ENCODE measurements at places on chromosomes 12 and 14.

DNA sequence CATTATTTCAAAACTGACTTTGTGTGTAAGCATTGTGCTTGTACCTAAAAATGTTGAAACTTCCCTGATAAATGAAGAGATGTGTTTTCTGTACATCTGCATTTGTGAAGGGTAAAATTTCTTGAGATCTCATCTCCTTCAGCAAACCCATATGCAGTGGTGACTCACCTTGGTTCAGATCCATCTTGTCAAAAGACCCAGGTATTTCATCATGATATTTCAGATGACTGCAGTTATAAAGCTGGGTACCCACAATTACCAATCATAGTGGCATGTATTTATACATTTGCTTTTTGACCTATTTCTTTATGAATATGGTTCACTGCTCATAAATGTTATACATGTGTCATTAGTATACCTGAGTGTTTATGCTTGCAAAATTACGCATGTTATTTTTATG is 1213.6 kb downstream of the GALC start:
- no peak for DNase-seq

- no peak for DNase-seq
These were observed 113.5 kb downstream of the C12orf75 start for GRCh38 chr12:105443802-105444652.

DNA sequence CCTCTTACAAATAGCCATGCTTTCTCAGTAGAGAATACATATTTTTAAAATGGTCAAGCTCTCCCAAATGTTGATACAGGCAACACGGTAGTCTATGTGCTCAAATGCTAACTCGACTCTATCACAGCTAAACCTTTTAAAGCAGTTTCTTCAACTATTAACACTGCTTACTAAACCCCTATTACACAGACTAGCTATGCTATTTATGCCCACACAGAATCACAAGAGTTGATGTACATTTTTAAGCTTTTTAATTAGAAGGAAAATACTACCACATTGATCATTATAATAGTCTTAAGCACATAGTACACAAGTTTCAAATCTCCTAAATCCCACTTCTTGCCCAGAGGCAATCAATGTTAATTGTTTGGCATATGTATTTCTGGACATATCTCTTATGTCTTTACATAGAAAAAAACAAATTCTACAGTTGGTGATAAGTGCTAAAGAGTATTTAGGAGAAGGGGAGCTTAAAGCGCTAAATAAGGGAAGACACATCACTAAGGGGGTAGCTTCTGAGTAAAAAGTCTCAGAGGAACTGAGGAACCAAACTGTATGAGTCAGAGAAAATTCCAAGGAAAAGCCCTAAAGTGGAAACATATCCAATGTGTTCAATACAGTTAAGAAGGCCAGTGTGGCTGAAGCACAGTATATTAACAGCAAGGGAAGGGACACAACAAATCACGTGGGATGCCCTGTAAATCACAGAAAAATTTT is 13.7 kb downstream of the HNRNPC start:
- DNase-seq, result no peak

DNA sequence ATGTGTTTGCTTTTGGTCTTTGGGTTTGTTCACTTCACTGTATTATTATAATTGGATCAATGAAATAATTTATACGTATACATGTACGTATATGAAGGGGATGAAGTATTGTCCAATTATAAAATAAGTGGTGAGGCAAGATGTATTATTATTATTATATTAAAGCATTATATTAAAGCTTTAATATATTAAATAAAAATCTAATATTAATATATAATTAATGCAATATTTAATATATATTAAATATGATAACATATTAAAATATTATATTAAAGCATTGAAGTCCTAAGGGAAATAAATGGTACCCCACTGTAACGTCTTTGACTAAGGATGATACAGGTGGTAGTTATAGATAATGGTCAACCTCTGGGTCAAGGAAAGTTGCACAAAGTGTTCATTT is 63.7 kb upstream of the RTL1 start:
- DNase-seq, result no peak

DNA sequence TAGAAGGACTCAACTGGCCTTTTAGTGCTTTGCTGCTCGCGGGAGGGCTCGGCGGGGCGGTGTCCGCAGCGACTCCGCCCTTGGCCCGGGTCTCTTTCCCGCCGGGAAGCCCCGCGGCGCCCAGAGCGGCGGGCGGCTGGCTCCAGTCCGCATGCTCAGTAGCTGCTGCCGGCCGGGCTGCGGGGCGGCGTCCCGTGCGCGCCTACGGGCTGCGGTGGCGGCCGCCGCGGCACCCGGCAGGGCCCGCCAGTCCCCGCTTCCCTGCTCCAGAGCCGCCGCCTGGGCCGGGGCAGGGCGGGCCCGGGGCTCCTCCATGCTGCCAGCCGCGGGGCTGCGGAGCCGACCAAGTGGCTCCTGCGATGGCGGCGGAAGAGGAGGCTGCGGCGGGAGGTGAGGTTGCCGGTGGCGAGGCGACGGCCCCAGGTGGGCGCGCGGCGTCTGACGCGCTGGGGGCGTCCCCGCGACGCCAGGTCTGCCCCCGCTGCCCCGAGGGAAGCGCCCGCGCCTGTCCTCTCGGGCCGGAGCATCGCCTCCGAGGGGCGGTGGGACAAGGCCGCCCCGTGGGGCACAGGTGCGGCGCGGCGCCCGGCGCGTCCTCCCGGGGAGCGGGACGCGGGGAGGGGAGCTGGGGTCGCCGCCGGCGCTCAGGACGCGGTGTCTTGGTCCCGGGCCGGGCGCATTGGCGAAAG is at the start of gene BMAL2:
Gene BMAL2, plus strand, starts transcription at position 123 of the 689 bp plus-strand sequence. Its CDS starts 237 bp downstream, at position 360.
- peak; percentile 73 for DNase-seq

DNA sequence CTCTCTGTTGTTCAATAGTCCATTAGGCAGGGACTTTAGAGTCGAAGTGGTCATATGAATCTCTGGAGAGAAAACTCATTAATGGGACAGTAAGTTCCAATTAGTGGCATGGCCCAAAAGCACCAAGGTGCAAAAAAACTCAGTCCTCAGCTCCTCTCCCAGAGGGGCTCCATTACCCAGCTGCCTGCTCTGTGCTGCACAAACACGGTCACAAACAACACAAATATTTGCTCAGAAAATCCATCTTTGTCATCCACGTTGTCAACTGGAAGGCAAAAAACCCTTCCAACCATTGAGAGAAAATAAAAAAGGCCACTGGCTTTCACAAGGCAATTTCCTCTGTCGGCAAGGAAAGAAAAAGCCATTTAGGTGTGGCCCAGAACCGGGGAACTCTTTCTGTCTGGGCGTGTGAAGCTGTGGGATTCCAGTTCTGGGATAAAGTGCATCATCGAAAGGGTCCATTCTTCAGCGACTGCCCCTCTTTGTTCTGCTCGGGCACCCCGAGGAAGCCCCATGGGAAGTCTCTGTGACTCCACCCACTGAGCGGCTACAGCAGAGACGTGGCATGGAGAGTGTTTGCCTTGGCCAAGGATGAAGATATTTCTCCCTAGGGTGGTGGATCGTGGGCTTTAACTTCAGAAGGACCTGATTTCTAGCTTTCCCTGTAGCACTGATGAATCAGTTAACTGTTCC is 137.6 kb downstream of the VRK1 start:
- no peak for DNase-seq

DNA sequence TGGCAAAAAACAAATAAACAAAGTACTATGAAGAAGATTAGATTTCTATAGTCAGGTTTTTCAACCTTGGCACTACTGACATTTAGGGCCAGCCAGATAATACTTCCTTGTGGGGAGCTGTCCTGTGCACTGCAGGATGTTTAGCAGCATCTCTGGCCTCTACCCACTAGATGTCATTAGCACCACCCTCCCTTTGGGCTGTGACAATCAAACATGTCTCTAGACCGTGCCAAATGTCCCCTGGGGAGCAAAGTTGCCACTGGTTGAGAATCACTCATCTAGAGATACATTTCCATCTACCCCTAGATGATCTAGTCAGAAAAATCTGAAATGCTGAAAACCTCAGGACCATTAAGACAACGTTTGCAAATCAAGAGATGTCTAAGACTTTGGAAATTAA is 29.9 kb downstream of the SRRM4 start:
- no peak for DNase-seq

GRCh38 chr14:90986510-90986909 is 73.9 kb downstream of the RPS6KA5 start:
- DNase-seq, result no peak

- peak; percentile 32 for DNase-seq
These were observed 87.8 kb upstream of the NCOR2 start for GRCh38 chr12:124655048-124655697.

GRCh38 chr14:104681689-104682074 is 7.7 kb upstream of the INF2 start:
- DNase-seq, result no peak

DNA sequence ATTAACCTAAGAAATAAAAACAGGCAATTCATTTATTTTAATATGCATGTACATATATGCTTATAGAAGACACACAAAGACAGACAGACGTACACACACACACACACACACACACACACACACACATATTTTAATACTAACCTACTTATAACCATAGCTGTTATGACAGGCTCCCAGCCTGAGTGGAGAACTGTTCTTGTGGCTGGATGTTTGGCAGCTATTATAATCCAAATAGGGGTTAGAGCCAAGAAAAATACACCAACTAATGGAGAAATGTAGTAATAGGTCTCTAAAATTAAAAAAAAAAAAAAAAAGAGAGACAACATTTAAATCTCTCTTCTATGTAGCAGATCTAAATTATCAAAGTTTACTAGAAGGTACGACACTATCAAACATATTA is 91.8 kb downstream of the SLC41A2 start:
- no peak for DNase-seq

DNA sequence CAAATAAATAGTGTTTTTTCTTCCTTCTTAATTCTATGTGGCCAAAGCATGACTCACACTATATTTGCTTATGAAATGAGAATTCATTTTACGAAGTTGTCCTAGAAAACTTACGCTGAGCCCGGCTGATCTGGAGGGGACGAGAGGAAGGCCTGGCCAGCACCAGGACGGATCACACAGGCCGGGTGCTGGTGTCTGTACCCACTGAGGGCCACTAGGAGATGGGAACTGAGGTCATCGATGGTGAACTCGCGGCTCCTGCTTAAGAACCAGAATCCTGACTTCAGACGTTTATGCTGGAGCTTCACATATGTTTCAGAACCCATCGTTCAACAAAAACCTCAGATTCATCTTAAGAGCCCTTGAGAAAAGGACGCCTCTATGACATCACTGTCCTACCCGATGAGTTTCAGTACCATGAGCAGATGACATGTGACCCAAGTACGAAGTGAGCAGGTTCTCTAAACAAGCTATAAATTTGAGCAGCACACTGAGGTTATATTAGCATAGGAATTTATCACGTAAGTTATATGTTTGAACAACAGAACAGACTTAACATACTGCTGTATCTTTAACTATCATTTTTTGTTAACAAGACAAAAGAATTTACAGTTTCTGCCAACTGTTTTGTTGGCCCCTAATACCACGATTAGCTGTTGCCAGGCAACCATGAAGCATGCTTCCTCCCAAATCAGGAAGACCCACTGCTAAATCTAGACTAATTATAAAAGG is 111.9 kb downstream of the FOXN3 start:
- peak; percentile 72 for DNase-seq

DNA sequence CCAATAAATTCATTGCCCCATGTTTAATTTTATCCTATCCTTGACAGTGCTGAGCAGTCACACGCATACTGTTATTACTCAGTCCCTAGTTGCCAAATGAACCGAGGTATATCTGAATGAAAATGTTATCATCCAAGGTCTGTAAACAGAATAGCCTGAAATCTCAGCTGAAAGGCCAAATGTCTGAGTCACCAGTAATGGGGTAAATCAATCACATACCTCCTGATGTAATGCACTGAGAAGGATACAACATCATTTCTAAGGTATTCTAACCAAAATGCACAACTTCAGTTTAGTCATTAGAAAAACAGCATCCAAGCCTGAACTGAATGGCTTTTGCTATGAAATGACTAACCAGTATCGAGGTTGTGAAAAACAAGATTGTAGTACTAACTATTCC is 228.6 kb downstream of the DPF3 start:
- no peak for DNase-seq

- no peak for DNase-seq
These were observed 21.8 kb downstream of the CHST11 start for GRCh38 chr12:104478396-104479122.

- DNase-seq, result no peak
These were observed 12.8 kb downstream of the LUM start for GRCh38 chr12:91098461-91098860.

- no peak for DNase-seq
These were observed 28.8 kb downstream of the SCARB1 start for GRCh38 chr12:124834822-124835221.

DNA sequence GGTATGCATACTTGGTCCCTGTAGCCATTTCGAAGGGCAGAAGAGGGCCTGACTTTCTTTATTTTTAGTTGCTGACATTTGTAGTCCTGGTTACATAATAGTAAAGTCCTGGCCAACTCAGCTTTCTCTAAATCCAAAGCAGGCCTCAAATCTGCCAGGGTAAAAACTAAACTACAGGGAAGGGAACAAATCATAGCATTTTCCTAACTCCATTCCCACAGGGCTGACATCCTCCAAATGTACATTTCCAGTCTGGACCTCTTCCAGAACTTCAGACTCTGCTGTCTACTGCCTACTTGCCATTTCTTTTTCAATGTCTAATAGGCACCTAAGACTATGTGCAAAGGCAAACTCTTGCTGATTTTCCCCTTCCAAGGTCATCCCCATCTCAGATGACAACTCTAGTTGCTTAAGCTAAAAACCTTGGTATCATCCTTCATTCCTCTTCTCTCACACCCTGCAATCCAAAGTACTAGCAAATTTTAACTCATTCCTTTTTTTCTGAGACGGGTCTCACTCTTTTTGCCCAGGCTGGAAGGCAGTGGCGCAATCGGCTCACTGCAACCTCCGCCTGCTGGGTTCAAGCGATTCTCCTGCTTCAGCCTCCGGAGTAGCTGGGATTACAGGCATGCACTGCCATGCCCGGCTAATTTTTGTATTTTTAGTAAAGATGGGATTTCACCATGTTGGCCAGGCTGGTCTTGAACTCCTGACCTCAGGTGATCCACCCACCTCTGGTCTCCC is 2.0 kb downstream of the DDIT3 start:
- DNase-seq, result no peak

GRCh38 chr12:11894890-11895289 is 175.8 kb upstream of the BCL2L14 start:
- no peak for DNase-seq

GRCh38 chr14:93708311-93708734 is 80.0 kb downstream of the PRIMA1 start:
- no peak for DNase-seq

DNA sequence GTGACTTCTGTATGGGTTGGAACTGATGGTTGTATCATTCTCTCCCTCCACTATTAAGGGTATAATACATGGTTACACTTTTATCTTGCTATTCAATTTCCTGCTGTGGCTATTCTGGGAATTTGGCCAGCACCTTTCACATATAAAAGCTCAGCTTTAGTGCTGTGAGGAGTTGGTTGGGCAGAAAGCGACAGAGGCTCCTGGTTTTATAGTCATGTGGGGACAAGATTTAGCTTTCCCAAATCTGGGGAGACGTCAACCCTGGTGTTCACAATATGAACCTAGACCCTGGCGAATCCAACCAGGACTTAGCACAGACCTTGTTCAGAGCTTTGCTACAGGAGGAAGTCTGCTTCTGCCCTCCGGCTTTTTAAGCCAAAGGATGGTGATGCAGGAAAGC is 36.5 kb downstream of the FOS start:
- DNase-seq, result no peak

GRCh38 chr12:63406781-63407180 is 255.8 kb upstream of the AVPR1A start:
- DNase-seq, result no peak

- no peak for DNase-seq
These were observed 13.7 kb upstream of the TCTN2 start for GRCh38 chr12:123657211-123657610.

- DNase-seq, result peak; percentile 91
These were observed 17.4 kb downstream of the P2RX4 start for GRCh38 chr12:121227294-121227693.

GRCh38 chr14:105489542-105490266 is 1.3 kb upstream of the TEDC1 start:
- peak; percentile 74 for DNase-seq

All from NCI-H774 (cell line).